ENCODE measurements at places on chromosomes 4 and X.

DNA sequence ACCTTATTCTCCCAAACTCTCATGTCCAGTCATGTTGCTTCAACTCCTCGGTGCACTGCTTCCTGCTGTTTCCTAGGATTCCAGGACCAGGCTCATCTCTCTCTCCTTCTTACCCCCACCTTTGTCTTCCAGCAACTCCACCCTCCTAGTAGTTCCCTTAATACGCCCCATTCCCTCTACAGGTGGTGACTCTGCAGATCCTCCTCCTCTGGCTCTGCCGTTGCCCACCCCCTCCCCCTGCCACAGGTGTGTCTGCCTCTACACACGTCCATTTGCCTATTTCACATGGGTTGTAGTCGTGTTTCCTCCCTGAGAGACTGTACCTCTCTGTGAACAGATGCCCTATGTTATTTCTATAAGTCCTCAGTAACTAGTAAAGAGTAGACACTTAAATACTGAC, 32.4 kb downstream of the CDS1 start:
- DNase-seq = no peak

DNA sequence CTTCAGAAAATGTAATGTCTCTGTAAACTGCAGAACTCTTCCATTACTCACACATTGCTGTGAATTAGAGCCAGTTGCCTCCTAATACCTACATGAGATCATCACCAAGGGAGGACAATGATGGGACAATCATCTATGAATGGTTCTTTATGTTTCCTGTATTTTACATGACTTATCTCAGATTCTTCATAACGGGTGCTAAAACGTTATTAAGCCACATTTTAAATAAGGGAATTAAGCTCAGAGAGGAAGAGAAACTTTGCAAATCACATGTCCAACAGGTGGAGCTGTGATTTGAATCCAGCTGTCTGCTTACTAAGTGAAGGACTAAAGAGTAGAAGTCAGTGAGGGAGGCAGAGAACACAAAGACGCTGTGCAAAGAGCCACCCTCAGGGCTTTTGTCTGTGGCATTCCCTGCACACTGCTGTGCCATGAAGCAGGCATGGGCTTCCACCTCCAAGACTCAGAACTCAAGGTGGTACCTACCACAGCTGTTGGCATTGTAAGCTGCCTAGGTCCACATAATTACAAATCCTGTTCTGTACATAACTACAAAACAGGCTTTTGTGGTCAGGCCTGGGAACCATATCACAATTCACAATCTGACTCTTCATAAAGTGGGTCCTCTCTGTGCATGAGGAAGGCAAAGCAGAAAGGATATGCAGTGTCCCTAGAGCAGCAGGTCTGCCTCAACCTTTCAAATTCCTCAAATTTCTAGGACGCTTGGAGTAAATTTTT, 12.8 kb downstream of the TBC1D9 start:
- DNase-seq = no peak

DNA sequence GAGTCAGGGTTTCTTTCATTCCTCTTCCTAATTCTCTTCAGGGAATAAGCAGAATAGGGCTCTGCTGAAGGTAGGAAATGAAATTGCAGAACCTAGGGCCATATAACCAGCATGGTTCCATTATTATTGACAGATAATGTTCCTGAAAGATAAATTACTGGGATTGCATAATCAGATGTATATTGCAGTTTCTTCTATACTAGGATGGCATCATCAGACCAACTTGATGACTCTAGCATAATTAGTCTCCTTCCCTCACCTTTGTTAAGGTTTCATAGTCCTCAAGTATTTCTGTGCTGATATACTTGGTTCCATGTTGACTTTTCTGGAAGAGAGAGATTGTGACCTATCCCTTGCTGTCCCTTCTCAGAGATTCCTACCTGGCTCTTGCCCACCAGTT, 492.3 kb upstream of the LCORL start:
- DNase-seq = no peak

DNA sequence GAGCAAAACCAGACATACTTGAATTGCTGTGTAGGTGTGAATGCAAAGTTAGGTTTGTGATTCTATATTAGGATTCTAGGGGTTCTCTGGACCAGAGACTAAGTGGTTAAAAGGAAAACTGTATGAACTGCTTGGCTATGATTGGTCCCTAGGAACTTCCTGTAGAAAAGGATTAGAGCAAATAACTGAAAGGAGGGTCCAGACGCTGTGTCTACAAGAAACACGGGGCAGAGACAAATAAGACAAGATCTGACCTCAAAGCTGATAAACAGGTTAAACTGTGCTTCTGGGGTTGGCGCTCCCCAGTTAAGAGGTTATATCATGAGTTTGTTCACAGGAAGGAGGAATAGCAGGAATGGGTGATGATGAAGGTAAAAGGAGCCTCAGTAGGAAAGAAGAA, 183.6 kb downstream of the MGST2 start:
- no peak for DNase-seq

DNA sequence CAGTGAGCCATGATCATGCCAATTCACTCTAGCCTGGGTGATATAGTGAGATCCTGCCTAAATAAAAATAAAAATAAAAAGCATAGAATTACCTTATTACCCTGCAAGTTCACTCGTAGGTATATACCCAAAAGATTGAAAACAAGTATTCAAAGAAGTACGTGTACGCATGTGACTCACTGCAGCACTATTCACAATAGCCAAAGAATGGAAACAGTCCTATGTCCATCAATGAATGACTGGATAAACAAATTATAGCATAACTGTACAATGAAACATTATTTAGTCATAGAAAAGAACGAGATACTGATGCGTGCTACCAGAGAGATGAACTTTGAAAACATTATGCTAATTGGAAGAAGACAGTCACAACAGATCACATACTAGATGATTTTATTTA, 204.6 kb upstream of the DIAPH2 start:
- DNase-seq = no peak

DNA sequence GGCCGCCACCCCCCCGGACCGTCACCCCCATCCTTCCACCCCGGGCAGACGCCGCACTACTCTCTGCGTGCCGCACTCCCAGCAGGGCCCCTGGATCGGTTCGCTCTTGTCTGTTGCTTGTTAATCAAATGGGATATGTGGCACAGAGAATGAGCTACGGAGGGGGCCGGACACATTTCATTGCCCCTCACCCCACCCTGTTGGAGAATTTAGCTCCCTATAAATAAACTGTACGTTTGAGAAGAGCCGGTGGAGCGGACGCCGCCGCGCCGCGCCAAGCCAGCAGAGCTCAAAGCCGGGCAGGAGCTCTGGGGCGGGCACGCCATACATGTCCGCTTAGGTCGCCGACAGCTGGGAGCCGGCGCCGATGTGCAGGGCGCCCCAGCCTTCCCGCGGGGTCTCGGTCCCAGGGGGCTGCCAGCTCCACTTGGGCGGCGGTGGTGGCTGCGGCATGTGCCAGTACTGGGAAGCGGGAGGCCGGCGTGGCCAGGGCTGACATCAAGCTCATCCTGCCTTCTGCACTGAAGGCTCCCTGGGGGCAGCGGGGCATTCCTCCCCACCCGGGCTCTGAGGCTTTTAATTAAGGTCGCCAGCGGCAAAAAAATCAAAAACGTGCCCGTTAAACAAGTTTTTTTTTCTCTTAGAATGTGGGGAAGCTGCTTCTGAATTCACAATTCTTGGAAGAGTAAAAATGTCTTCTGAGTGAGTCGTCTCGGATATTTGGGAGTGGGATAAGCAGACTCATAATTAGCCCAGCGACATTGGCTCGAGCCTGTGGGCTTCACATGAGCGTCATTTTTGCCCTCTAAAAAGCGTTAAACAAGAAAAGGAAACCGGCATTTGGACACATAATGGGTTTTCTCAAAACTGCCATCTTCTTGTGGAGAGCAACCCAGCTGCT, 1.1 kb upstream of the PCDH19 start:
- no peak for DNase-seq

- no peak for DNase-seq
These were observed 21.4 kb upstream of the AFAP1 start for GRCh38 chr4:7960790-7961655.

- DNase-seq = no peak
These were observed 269.2 kb downstream of the TRIML1 start for GRCh38 chr4:188408244-188409030.

GRCh38 chr4:168484626-168485025, 4.3 kb upstream of the DDX60L start:
- no peak for DNase-seq

DNA sequence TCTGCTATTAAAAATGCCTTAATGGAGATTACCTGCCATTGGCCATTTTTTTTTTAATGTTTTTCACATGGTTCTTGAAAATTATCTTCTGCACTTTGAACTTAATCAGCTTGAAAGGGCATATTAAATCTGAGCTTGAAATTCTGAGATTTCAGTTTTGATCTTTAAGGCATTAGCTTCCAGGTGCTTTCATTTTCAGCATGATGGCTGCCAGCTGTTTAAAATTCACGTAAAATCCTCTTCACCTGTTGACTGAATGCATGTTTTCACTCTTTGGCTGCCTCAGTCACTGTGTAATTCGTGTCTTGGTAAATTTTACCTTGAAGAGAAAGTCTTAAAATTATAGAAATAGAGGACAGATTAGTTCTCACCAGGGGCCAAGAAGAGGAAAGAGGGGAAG, 39.6 kb downstream of the SMAD1 start:
- no peak for DNase-seq

DNA sequence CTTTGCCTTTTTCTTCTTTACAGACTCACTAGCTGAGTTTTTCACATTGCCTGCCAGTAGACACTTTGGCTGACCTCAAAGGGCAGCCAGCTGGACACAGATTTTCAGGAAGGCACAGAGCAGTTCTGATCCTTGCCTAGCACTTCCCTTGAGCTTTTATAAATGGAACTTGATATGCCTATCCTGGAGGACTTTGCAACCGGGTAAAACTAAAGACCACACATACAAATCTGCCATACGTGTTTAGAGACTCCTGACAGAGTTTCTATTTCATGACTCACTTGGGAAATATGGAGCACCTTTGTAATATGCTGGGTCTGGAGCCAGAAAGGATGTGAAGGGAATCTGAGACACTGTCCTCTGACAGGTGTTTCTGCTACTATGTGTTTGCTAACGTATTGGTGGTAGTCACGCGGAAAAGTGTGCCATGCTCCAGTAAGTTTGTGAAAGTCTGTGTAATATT, 56.7 kb upstream of the RASSF6 start:
- no peak for DNase-seq

GRCh38 chr4:78704981-78705683, 71.0 kb upstream of the BMP2K start:
- no peak for DNase-seq

DNA sequence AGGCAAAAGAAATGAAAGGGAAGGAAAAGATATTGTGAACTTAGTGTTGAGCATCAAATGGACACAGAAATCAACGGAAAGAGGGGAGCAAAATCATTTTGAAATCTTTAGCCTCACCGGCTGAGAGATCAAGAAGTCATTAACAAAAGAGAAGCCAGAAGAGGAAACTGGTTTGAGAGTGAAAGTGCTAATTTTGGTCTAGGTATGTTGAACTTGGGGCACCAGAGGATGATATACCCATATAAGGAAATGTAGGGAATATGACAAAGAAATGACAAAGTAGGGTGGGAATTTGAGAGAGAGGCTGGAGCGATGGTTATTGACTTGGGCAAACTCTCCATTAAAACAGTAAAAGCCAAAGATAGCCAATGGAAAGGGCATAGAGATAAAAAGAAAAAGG, 183.4 kb upstream of the ATOH1 start:
- DNase-seq = no peak

DNA sequence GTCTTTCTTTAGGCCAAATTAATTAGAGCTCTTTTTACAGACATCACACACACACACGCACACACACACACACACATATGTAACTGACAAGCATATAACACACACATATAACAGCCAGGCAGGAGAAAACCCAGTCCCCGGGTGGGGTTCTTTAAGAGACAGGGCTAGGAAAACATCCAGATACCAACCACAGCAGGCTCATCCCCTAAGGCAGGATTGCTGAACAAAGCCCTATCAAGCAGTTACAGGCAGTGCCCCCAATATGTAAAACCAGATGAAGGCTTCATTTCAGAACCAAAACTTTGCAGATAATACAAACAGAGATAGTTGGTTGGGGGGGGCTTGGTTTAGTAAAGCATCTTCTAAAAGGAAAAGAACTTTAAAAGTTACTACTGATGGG, 18.0 kb upstream of the FAM47E start:
- DNase-seq = no peak

- DNase-seq = no peak
These were observed 261.6 kb upstream of the ANKRD50 start for GRCh38 chr4:124974152-124974551.

- no peak for DNase-seq
These were observed 3.1 kb upstream of the CLCN3 start for GRCh38 chr4:169617306-169617705.

DNA sequence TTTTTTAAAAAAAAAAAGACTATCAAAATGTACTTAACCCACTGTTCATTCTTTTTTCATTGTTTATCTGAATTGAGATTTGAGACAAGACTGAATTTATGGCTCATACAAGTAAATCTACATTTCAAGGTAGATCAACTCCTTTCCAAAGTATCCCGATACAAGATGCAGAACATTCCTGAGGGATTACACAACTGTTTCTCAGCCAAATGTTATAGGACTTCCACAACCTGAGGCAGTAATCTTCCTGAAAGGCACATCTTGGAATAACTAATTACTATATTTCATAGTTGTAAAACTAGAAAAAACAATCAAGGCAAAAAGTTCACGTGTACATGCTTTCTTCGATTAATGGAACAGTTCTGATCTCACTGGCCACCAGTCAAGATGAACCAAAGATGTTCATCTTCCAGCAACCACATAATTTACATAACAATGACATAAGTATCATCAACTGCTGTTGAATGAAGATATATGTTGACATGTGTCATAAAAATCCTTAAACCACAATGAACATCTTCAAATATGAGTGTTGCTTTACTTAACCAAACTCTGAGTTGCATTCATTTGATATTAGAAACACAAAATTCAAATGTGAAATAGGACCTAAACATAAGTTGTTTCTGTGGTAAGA, 225.2 kb upstream of the DKK2 start:
- DNase-seq = no peak

GRCh38 chr4:8874003-8874895, 2.6 kb upstream of the HMX1 start:
- DNase-seq = no peak

DNA sequence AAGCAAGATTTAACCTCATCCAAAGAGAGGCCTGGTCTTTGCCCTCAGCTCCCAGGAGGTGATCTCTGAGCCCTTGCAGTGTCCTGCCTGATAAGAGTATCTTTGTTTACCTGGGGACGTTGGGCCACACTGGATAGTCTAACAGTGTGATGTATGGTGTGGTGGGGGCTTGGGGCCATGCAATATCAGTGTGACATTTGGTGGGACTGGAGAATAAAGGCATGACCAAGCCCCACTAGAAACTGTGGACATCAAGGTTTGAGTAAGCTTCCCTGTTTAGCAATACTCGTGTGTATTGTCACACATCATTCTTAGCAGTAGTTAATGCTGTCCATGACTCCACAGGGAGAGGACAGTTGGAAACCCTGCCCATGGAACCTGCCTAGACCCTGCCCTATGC, 34.4 kb downstream of the BBS12 start:
- DNase-seq = no peak

Measured in activated effector memory CD4-positive, alpha-beta T cell treated with Interleukin-2 at 50 U/mL for 16 hours (primary cell).